ENCODE measurements at places on chromosomes 3 and 15.

GRCh38 chr3:18416332-18416731 lies 8.8 kb downstream of the SATB1 start:
- no peak for DNase-seq

DNA sequence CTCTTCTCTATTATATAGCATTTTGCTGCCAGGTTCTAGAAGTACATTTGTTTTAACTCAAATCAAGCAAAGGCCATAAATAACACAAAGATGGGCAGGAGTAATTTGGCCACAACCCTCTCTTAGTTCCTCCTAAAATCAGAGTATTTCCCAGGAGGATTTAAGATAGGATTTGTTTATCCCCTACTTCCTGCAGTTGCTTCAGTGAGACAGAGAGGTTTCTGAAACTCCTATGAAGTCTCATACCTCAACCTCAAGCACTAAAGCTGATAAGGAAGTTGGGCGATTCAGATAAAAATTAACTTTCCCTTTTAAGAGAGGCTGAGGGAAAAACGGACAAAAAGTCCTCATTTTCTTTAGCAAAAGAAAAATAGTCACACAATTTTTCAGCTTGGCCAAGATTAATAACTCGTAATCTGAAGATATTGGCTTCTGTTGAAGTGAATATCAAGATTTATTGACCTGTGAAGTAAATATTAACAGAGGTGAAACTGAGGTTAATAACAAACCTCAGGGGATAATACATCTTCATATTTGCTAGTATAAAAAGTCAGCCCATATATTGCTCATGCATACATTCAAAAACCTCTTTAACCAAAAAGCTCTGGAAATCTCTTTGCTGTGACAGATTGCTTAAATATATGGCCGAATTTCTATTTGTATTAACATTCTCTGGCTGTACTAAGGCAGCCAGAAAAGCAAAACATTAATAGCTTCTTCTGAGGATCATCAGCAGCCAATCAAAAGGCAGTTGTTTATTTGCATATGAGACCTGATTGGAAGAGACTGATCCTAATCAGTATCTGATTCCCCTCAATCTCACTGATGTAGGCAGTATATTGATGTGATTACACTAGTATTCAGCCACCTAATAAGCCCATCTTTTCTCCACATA lies 90.6 kb upstream of the GADL1 start:
- DNase-seq, result no peak

DNA sequence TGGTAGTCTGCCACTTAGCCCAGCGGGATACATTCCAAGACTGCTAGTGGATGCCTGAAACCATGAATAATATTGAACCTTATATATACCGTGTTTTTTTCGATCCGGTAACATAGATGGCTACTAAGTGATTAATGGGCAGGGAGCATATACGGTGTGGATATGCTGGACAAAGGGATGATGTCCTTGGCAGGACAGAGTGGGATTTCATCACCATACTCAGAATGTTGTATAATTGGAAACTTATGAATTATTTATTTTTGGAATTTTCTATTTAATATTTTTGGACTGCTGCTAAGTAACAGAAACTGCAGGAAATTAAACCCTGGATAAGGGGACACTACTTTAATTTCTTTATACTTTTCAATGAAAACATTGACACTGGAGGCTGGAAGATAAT lies 53.2 kb downstream of the ASTE1 start:
- no peak for DNase-seq

DNA sequence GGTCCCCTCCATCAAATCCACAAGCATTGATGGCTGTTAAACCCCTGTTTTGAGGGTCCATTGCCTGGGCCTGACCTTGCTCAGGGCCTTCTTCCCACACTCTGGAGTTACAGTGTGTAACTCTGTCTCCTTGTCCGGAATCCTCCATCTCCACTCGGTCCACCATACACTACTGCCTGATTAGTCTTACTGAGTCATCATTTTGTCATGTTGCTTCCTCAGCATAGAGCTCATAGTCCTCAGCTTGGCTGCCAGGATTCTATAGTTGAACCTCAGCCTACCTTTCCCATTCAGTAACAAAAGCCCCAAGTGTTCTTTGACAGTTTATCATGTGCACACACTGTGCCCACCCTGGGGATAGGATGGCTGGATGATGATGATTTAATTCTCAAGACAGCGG lies 113.0 kb downstream of the PDE8A start:
- DNase-seq, result no peak

DNA sequence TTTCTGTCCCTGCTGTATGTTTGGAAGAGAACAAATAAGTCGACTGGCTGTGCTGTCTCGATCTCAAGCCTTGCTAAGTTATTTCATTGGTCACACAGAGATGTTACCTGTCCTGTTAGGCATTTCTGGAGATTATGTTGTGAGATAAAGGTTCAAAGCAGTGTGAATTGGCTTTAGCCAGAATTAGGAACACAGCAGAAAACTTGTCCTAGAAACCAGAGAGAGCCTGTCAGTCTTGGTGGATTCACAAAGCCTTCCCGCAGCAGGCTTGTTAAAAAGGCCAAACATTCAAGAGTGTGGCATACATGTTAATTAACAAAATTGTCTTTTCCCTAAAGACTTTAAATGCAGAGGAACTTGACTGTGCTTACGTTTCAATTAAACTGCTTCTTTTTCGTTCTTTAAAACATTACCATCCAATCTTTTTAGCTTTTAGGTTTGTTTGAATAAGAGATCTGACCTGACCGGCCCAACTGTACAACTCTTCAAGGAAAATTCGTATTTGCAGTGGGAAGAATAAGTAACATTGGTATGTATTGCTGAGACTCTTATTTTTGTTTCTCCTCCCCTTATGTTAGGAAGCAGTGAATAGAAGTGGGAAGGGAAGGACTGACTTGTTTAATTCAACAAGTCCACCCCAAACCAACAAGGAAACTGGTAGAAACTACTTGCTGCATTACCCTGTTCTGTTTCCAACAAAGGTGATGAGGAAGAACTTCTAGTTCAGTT lies 25.2 kb downstream of the ABHD2 start:
- no peak for DNase-seq

- DNase-seq, result no peak
These were observed 144.4 kb downstream of the MYLK start for GRCh38 chr3:123739754-123740153.

DNA sequence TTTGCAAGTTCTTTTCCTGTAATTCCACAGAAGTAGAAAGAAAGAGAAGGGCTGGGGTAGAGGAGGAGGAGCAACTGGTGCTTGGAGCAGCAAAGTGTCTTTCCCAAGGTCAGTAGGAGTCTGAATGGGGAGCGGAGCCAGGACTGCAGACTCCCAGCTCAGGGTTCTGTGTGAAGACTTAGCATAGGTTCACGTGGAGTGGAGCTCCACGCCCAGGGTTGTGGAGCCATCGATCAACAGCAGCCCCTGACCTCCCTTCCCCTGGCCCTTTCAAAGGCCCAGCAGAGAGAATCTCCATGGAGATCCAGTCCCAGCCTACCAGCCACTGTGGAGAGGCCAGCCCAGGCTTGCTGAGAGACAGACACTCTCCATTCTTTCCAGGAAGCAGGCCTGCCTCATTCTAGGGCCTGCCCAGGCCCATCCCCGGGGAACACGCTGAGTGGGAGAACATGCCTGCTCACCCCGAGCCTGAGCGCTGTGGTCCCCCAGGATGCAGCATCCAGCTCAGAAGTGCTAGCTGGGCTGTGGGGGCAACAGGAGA lies 62.1 kb downstream of the CORO2B start:
- DNase-seq, result no peak

Measured in activated CD4-positive, alpha-beta T cell treated with anti-CD3 and anti-CD28 coated beads for 1 hour (primary cell).